ENCODE measurements at places on chromosomes 12 and 14. TPM values are rescaled to one million over a fixed set of nuclear protein-coding genes. Genes with fewer than 3 reads are reported as not detected.

Gene PLCZ1
- not detected for polyA plus RNA-seq

Gene SLC2A3
- polyA plus RNA-seq, result 58.5 TPM

Gene KCNC2
- not detected for polyA plus RNA-seq

Gene IRAK3
- polyA plus RNA-seq, result 3.4 TPM

DNA sequence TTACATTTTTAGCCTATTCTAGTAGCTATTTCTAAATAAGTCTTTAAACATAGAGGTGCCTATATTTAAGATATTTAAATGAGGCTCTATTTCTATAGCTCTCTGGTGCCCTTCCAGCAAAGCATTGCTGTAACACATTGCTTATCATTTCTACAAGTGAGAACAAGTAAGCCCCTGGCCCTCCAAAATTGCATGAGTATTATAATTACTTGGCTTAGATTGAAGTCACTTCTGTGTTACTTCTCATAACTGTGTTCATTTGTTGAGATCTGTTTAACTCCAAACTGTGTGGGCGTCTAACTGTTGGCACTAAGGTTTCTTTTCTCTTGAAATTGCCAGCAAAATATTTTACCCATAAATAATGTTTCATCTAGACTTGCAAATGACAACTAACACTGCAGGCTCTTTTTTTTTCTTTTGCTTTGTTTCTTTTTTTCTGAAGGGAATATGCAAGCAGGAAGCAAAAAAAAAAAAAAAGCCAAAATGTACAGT lies 66.5 kb downstream of the DAD1 start:
- no peak for DNase-seq

DNA sequence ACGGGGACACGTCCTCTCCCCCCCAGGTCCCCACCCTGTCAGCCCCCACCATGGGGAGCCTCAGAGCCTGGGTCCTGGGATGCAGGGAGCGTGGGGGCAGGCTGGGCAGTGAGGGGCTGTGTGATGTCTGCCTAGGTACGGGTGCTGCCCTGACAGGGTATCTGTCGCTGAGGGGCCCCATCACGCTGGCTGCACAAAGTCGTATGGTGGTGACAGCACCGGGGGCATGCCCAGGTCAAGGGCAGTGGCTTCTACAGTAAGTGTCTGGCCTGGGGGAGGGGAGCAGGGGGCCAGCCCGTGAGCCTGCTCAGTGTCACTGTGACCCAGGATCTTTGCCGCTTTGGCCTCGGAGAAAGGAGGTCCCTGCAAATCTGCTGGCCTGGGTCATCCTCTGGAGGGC lies 23.3 kb downstream of the PAPLN start:
- no peak for DNase-seq

Gene KLRF1
- not detected for polyA plus RNA-seq

Gene ZDHHC22
- polyA plus RNA-seq, result not detected

DNA sequence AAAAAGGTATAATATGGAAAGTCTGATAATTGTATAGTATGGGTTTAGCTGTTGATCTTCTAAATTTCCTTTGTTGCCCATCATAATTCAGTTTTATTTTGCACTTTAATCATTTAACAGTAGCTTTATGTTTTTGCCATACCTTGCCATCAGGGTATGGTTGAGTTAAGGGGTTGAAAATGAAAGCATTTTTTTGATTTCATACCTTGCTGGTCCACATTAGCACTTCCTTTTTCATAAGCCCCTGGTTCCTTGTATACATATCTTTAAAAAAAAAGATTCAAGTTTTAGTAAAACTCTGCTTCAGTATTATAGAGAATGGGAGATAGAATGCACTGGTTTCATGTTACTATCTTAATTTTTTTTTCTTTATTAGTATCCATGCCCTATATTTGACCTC lies 71.1 kb downstream of the MIPOL1 start:
- DNase-seq, result no peak

GRCh38 chr14:103115845-103116572 lies 7.3 kb upstream of the TNFAIP2 start:
- no peak for DNase-seq

Gene IL22
- polyA plus RNA-seq, result not detected

DNA sequence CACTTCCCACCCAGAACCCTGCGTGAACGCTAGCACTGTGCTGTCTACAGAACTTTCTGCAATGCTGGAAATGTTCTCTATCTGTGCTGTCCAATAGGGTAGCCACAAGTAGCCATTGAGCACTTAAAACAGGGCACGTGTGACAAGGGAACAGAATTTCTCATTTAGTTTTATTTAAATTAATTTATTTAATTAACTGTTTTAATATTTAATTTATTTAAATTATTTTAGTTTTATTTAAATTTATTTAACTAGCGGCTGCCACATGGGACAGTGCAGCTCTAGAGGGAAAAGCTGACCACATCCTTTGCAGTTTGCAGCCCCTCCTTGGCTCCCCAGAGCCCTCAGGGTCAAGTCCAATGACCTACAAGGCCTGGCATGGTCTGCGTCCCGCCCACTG lies 35.0 kb upstream of the CORO1C start:
- DNase-seq, result no peak
